ENCODE measurements at places on chromosomes 3 and 15. TPM values are rescaled to one million over a fixed set of nuclear protein-coding genes. Genes with fewer than 3 reads are reported as not detected.
A peak's percentile ranks its signal among the peaks of the same experiment; 100 is the strongest.

DNA sequence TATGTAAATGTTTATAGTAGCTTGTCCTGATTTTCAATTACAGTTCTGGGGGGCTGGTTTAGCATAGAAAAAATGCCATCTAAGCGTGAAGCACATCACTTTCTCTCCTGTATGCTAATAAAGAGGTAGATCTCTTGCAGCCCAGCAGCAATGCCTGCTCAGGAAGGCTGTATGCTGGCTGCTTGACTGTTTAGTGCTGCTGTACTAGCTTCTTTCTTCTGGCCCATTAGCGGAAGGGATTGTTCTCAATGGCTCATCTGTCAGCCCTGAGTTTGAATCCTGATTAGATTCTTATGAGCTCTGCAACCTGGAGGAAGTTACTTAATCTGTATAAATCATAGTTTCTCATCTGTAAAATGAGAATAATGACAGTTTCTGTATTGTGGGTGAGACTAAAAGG, 478.9 kb downstream of the ERC2 start:
- no peak for DNase-seq

DNA sequence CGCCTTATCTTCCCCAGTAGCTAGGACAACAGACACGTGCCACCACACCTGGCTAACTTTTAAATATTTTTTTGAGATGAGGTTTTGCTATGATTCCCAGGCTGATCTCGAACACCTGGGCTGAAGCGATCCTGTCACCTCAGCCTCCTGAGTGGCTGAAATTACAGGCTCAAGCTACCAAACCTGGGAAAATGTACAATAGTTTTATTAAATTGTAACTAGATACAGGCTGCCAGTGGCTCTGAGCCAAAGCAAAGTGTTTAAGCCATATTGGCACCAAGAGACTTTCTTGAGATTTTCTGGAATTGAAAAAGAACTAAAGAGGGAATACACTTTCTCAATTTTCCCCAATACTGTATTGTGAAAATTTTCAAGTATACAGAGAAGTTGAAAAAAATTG, 204.3 kb downstream of the SUCLG2 start:
- no peak for DNase-seq

The ATP10A gene
- total RNA-seq: 22.4 TPM

DNA sequence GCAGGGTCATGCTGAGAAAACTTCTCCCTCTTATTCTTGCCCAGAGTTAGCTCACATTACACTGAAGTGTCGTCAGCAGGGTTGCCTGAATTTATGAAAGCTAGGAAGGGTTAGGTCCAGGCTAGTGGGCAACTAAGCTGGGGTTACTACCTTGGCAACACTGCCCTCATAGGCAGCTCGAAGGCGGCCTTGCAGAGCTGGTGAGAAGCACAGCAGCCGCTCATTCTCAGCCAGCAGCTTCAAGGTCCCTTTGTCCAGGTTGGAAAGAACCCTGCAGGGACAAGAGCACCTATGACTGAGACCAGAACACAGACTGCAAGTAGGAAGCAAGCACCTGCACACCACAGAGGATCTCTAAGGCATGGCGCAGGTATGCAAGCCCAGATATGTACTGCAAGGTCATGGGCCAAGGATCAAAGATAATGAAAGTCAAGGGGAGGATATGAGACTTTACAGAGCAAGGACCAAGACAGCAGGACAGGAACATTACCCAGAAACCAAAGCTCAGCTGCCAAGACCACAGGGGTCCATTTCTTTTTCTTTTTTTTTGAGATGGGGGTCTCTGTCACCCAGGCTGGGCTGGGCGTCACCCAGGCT, 2.8 kb downstream of the CDAN1 start:
- no peak for DNase-seq

- no peak for DNase-seq
These were observed 71.1 kb downstream of the MGLL start for GRCh38 chr3:127751163-127751621.

The PSTPIP1 gene
- total RNA-seq: 125 TPM

- no peak for DNase-seq
These were observed 227.8 kb downstream of the TBL1XR1 start for GRCh38 chr3:176969506-176969905.

DNA sequence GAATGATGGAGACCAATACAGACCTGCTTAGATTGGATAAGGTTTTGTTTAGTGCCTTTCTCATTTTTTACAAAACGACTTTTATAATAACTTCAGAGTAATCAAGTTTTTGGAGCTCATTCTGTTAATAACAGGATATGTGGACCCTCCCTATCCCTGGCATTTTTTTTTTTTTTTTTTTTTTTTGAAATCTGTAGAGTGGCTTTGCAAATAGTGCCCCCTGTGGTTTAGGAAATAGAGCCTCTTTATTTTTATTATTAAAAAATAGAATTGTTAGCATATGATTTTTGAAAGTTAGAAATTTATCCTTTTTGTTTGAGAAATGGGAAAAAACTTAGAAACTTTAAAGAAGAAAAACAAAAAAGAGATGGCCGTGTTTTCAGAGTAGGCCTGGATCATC, 11.4 kb downstream of the SKIL start:
- DNase-seq: no peak

The AP4E1 gene
- total RNA-seq: 9.0 TPM

DNA sequence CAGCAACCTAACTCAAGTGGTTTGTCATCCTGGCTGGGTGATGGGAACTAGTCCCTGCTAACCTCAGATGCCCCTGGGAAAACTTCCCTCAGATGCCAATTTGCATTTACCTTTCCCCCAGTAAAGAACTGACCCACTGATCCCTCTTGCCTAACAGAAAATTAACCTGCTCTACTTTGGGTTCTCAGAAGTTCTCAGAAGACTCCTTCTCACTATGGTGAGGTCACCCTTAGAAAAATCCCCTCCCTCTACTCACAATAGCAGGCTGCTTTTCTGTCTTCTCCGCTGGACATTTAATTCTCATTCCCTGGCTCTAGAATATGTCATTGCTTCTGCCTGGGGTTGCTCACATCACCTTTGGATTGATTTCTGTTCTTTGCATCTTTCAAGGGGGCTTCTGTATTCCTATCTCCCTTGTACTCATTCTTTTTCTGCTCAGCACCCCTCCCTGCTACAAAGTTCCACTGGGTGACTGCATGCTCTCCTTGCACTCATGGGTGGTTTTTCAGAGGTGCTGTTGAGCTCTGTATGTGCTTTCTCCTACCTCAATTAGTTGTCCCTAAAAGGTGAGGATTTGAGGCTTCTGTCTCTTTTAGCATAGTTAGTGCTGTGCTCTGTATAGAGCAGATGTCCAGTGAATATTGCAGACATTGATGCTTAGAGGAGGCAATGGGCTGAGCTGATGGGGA, 869 bp downstream of the PLA1A start:
- DNase-seq: no peak

GRCh38 chr15:77504306-77504705, 83.6 kb downstream of the HMG20A start:
- no peak for DNase-seq

The CLDND1 gene
- total RNA-seq: 171 TPM

GRCh38 chr15:78642331-78642730, 1.3 kb upstream of the CHRNB4 start:
- no peak for DNase-seq

The PGBD4 gene
- 2.3 TPM for total RNA-seq

The STAC gene
- total RNA-seq: 0.27 TPM

The HRG gene
- not detected for total RNA-seq

- no peak for DNase-seq
These were observed 24.6 kb upstream of the NIPA2 start for GRCh38 chr15:22813844-22814243.

GRCh38 chr3:55942868-55943267, 455.8 kb upstream of the WNT5A start:
- DNase-seq: no peak

DNA sequence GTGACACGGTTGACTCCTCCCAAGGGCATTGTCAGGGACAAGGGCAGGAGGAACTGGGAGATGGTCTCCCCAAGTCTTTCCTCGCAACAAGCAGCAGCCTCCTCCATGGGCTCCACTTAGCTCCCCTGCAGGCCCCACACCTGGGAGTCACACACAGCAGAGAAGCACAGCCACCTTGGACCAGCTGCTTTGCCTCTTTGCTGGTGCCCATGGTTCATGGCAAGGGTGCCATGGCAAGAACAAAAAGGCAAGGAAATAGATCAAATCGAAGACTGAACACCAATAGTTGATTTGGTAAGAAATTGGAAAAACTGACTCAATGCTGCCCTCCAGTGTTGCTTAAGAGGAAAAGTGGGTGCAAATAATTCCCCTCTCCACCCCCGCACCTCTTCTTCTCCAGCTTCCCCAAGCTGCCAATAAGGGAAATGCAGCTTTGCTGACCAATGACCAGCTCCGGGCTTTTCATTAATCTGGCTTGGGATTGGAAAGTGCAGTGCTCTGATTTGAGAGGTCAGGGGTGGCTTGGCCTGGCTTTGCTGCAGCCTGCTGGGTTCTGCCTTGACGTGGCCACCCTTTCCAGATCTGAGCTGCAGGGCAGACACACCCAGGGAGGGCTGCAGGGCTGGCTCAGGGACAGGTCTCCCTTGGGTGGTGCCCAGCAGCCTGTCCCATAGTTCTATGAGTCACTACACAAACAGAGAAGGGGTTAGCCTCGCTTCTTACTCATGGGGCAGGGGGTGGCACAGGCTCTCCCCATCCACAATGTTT, 162.0 kb downstream of the KLF13 start:
- peak; percentile 59 for DNase-seq

Measured in activated CD4-positive, alpha-beta T cell treated with anti-CD3 and anti-CD28 coated beads for 36 hours (primary cell).